ENCODE measurements at places on chromosomes 3 and 15.

GRCh38 chr15:93861956-93862741 lies 369.2 kb upstream of the MCTP2 start:
- DNase-seq, result no peak

DNA sequence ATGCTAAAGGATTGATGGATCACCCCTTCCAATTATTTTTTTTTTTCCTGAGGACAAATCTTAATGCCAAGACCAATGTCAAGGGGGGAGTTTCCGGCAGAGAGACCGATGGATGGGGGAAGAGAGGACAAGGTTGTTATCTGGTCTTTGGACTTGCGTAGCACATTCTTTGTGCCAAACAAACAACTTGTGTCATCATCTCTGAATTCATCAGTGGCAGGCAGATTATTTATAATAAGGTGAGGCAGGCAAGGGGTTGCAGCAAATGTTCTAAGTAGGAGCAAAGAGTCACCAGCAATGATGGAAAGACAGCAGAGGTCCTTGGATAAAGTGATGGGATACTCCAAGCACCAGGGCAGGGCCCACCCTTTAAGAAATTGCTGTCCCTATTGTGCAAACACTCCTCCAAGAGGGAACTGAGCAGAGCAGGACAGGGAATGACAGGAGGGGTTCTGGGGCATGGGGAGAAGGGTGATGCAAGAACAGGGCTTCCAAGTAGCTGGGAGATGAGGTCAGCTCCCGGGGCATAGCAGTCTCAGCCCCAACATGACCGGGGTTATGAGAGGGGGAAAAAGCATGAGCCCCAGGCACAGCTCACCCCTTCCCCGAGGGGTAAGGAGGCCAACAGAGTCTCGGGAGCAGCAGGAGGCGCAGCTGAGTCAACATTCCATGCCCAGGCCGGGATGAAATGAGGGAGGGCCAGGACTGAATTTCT lies 57.4 kb downstream of the ANXA2 start:
- DNase-seq, result no peak

- DNase-seq, result no peak
Measured at GRCh38 chr15:55660153-55660552, 72.0 kb upstream of the PYGO1 start.

- no peak for DNase-seq
Measured at GRCh38 chr3:55544219-55544618, 57.1 kb upstream of the WNT5A start.

GRCh38 chr3:14262212-14262611 lies 83.6 kb downstream of the LSM3 start:
- DNase-seq, result no peak

Measured in dorsolateral prefrontal cortex (tissue), 122 donors.